Germinal center (tissue), 1 donor: ENCODE measurements at places on chromosomes 5 and 9.

GRCh38 chr9:105333076-105333475, 88.6 kb downstream of the SLC44A1 start:
- no peak for DNase-seq

DNA sequence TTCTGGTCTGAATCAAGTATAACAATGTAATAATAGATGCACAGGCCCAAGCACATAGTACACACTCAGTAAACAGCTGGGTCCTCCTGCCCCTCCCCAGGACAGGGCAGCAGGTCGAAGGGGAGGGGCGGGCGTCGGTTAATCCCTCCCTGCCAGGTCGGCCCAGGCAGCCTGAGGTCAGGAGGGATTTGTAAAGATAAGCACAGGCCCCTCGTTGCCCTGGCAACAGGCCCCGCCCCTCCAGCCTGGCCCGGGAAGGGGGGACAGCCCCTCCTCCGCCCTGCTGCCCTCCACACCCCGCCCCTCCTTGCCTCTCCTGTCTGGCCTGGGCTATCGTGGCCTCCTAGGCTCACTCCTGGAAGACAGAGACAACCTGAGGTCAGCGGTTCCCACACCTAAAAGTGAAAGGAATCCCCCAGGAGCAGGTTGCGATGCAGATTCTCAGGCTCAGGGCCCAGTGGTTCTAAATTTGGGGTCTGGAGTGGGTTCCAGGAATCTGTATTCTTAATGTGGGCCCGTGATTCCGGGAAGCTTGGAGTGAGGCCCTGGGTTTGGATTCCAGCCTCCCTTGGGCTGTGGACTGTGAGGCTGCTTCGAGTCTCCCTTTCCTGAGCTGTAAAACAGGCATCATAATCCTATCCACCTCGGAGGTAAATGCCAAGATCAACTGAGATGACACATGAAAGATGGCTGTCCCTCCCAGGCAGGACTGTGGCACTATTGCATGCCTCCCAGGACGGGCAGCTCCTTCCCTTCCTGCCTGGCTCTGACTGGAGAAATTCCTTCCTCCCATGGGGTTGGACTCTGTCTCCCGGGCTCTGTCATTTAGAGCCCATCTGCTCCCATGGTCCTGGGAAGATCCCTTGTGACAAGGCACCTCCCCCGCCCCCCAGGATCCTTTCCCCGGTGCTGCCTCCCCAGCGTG, 4.4 kb downstream of the CRB2 start:
- DNase-seq, result peak; percentile 53

GRCh38 chr5:109705596-109705995, 15.9 kb downstream of the MAN2A1 start:
- no peak for DNase-seq

- no peak for DNase-seq
Measured at GRCh38 chr9:78030553-78031443, 813 bp downstream of the GNAQ start.

- no peak for DNase-seq
Measured at GRCh38 chr5:960551-960950, 48.1 kb upstream of the NKD2 start.

DNA sequence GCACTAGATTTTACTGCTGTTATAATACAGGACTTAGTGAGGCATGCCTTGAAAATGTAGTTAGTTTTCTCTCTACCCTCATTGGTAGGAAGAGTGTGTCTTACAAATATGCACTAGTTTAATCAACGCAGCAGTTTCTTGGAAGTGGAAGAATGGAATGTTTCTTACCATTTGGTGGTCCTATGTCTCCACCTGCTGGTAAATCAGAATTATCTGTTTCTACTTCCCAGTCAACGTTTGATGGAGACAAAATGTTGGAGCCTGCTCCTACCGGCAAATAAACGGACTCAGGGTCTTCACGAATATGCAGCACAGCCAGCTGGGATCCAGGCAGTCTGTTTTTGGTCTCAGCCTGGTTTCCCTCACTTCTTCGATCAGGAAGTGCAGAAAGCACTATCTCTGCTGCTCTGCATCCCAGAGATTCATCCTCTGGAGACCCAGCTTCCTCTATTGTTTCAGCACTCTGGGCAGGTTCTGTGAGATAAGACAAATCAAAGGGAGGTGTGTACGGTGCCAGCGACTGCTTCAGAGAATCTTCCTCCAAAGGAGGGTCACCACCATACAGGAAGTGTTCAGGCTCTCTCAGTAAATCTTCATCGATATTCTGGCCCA, 59.5 kb upstream of the PCA3 start:
- peak; percentile 37 for DNase-seq

GRCh38 chr5:37849641-37850040, 9.8 kb upstream of the GDNF start:
- no peak for DNase-seq

GRCh38 chr9:89071591-89071990, 80.3 kb downstream of the S1PR3 start:
- DNase-seq, result no peak

- DNase-seq, result no peak
Measured at GRCh38 chr5:89934069-89934468, 475.5 kb downstream of the CETN3 start.

DNA sequence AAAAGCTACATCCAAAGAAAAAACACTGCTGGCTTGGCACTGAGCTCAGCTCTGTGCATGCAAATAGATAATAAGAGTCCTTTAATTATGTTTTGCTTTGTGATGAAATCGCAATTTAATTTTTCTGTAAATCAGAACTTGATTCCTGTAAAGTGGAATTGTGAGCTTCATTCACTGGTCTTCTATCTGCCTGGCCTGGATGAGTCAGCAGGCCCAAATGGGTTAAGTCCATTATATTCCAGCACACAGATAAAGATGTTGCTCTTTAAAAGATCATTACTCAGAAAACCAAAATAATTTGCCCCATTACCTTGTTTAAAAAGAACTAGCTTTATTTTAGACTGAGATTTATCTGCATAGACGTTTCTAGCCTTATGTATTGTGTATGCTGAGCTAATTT, 90.4 kb downstream of the CARTPT start:
- DNase-seq, result no peak

GRCh38 chr5:138696501-138696900, 56.7 kb upstream of the CTNNA1 start:
- no peak for DNase-seq

- no peak for DNase-seq
Measured at GRCh38 chr5:142290577-142291299, 34.1 kb downstream of the SPRY4 start.

DNA sequence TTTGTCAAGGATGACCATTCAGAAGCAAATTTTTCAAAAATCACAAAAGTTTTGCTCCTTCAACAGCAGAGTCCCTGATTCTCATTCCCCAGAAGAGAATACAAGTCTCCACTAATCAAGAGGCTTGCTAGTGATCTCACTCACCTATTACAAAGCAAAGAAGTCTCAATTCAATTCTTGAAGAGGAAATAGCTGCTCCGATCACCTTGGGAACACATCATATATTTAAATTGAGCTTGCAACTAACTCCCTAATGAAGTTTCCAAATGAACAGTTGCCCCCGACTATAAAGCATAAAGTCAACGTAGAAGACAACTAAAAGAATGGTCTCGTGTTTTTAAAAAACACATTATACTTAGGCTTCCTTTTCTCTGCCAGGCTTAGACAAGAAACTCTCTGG, 1.6 kb downstream of the LIFR start:
- DNase-seq, result no peak

DNA sequence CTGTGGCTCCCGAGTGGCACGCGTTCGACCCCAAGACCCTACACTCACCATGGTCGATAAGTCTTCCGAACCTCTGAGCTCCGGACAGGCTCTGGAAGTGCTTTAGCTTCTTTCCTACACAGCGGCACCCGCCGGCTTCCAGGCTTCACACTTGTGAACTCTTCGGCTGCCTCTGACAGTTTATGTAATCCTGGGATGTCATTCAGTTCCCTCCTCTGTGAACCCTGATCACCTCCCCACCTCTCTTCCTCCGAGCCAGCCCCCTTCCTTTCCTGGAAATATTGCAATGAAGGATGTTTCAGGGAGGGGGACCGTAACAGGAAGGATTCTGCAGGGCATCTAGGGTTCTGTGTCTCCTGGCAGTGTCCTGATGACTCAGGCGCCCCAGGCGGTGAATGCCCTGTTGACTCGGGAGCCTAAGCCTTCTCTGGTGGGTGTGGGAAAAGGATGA, at the start of gene CD14:
TSS of gene CD14 (minus strand) at position 155 of the 451 bp plus-strand sequence. CDS start at position 51, 104 bp downstream.
- DNase-seq, result peak; percentile 12

- no peak for DNase-seq
Measured at GRCh38 chr5:72501488-72501887, 5.7 kb downstream of the ZNF366 start.

GRCh38 chr5:9197881-9198260, 348.0 kb downstream of the SEMA5A start:
- peak; percentile 40 for DNase-seq

DNA sequence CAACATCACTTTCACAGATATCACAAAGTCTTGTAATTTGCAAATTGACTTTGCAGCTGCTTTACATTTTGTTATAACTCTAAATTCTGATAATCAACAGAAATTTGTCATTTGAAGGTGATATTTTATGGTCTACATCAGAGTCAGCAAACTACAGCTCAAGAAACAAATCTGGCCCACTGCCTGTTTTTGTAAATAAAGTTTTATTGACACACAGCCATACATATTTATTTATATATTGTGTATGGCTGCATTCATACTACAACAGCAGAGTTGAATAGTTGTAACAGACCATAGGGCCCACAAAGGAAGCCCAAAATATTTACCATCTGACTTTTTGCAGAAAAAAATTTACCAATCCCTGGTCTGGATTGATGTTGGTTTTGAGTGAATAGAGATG, 87.0 kb upstream of the GRIA1 start:
- DNase-seq, result no peak

GRCh38 chr5:61423487-61424145, 91.6 kb downstream of the ZSWIM6 start:
- no peak for DNase-seq

DNA sequence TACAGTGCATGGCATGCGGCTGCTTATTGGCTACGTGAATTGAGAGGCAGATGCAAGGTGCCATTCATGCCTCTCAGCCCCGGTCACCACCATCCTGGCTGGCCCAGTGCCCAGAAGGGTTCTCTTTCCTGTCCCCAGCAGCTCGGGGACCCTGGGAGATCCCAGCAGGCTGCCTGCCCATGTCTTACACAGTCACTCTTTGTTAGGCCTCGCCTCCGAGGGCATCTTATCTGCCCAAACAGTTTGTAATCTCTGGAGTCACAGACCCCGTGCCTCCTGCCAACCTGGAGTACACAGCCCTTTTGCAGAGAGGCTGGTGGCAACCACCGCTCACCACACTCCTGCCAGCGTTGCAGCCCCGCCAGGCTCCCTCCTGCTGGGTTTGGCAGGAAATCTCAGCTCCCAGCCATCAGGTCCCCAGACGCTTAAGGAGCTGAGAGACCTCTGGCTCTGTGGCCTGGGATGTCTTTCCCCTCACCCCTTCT, 7.0 kb upstream of the AK1 start:
- no peak for DNase-seq

DNA sequence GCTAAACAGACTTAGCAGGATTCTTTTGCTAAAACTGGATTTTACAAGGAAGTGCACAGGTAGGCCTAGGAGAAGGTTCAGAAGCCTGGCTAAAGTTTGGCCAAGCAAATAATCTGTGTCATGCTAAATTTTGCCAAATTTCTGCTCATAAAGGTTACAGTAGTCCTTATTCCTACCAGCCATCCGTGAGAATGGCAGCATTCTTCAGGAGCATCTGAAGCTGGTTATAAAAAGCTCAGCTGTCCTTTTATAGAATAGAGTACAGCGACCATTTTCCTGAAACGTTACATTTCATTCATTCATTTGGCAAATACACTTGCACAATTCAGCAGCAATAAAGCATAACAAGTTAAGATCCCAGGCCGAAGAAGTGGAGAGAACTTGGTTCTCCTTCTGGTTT, 6.9 kb downstream of the GSN start:
- no peak for DNase-seq

DNA sequence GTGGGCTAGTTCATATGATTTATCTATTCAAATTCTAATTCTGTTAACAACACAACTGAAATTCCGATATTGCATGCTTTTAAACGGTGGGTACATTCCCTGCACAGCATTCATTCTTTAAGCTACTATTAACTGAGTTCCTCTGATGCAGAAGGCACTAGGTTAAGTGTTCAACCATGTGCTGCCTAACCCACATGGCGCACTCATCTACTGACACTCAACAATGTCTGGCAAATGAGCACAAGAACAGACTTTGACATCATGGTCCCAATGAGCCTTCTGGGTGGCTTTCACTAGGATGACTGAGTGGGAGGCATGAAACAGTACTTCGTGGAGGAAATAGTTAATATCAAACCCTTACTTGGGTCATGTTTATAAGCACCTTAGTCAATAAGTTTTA, 10.2 kb downstream of the NREP start:
- DNase-seq, result no peak

DNA sequence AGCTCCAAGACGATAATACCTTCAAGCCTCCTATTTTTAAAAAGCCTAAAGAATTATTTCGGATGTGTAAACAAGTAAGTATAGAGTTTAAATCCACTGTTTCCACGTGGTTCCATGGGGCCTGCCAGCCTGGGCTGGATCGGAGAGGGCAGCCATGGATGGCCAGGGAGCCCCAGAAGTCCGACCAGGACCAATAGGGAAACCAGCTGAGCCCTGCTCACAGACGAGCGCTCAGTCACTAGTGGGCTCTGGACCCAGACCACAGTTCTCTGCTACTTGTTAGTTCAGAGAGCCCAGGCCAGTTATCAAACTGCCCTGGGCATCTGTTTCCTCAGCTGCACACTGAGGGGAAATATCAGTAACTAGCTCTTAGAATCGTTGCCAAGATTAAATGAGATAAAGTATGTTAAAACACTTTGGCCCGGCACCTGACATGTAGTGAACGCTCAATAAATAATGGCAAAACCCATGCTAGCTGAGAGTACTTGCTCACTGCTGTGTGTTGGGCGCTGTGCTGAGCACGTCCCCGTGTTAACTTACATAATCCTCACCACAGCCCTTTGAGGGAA, 124.8 kb downstream of the RGS3 start:
- DNase-seq, result no peak

DNA sequence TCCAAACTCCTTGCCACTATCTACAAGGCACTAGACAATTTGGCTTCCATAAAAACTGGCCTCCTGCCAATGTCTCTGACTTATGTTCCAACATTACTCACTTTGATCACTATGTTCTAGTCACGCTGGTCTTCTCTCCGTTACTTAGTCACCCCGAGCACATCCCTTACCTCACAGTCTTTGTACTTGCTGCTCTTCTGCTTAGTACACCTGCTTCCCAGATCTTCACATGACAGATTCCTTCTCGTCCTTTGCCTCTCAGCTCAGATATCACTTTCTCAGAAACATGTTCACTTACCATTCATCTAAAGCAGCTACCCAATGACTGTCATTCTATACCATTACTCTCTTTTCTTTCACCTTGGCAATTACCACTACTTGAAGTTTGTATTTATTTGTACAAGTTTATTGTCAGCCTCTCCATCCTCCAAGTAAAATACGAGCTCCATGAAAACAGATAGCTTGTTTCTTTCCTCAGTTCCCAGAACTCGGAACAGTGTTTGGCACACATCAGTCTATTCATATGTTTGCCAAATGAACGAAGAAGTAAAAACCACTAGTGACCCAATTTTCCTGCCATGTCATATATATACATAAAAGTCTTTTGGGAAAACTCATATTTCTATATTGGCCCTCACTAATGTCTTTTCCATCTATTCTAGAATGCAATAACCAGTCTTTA, 5.9 kb upstream of the SLC22A5 start:
- DNase-seq, result no peak

GRCh38 chr9:71249729-71250317, 128.4 kb upstream of the TRPM3 start:
- DNase-seq, result peak; percentile 22
